GM19239 (cell line): ENCODE measurements at places on chromosomes 5 and 9.

- DNase-seq: no peak
These were observed at the start of gene PDE6A for GRCh38 chr5:149944666-149945065. Gene PDE6A (minus strand): TSS chr5:149944793. CDS start chr5:149944673, 120 bp downstream.

DNA sequence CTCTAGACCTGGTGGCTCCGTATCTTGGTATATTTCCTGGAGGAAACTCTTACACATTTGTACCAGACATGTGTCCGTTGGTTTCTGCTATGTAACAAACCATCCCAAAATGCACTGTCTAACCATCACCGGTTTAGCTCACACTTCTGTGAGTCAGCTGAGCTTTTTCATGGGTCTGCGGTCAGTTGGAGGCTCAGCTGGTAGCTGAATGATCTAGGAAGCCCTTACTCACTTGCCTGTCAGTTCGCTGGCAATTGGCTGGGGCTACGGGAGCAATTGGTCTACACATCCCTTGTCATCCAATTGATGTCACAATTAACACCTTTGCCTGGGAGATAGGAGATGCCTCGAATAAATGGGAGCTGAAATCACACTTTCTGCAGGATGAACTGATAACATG, 11.6 kb upstream of the WHRN start:
- DNase-seq: no peak

DNA sequence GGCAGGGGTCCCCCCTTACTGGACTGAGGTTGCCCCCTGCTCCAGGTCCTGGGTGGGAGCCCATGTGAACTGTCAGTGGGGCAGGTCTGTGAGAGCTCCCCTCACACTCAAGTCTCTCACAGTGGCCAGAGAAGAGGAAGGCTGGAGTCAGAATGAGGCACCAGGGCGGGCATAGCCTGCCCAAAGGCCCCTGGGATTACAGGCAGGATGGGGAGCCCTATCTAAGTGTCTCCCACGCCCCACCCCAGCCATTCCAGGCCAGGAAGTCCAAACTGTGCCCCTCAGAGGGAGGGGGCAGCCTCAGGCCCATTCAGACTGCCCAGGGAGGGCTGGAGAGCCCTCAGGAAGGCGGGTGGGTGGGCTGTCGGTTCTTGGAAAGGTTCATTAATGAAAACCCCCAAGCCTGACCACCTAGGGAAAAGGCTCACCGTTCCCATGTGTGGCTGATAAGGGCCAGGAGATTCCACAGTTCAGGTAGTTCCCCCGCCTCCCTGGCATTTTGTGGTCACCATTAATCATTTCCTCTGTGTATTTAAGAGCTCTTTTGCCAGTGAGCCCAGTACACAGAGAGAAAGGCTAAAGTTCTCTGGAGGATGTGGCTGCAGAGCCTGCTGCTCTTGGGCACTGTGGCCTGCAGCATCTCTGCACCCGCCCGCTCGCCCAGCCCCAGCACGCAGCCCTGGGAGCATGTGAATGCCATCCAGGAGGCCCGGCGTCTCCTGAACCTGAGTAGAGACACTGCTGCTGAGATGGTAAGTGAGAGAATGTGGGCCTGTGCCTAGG, at the start of gene CSF2:
TSS of gene CSF2 (plus strand) at position 559 of the 783 bp plus-strand sequence. CDS start at position 594, 35 bp downstream.
- DNase-seq: no peak

GRCh38 chr5:159784993-159785392, 131.3 kb upstream of the ADRA1B start:
- no peak for DNase-seq

- no peak for DNase-seq
These were observed 2.5 kb upstream of the YTHDC2 start for GRCh38 chr5:113510836-113511451.

DNA sequence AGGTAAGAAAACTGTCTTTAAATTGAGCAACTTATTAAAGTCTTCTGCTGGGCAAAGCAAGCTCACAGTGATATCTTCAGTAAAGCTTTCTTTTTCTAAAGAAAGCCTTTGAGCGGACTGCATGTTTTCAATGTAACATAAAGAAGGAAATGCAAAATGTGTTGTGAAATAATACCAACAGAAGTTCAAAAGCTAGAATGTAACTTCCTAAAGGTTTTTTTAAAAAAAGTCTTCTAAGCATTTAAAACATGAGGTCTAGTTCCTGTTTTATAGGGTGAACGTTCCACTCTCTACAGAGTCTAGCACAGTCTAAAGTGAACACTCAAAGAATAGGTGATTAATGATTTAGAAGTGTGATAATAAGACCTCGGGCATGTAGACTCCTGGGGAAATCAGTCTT, 62.9 kb downstream of the DENND1A start:
- DNase-seq: no peak

DNA sequence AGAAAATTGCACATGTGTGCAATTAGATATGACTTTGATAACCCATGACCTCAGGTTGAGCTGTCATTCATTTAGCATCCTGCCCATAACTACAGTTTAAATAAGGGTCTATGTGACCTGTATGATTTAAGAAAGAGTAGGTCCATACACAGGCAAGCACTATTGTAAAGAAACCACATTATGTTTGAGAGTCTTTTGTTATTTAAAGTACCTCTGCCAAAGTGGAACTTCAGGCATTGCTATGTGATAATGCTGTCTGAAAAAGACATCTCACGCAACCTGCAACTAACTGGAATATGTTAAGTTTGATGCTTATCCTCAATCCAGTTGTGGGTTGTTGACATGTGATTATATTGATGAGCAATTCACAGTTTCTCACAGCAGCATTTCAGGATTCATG, 317.0 kb downstream of the TMEM161B start:
- no peak for DNase-seq

DNA sequence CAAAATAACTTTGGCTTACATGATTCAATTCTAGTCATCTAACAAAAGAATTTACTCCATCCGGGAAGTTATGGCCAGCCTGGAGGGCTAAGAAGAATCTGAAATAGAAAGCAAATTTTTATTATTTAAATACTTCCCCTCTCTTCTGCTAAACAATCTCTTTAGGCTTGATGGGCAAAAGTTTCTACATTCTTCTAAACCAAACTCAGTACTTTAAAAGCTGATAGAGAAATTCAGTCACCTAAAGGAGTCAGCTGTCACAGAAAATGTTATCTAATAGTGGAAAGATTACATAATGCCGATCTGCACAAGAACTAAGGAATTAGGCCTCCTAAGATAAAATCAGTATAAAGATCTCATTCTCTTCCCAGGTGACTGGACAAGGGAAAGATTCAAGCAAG, 32.4 kb downstream of the GNAQ start:
- DNase-seq: no peak

DNA sequence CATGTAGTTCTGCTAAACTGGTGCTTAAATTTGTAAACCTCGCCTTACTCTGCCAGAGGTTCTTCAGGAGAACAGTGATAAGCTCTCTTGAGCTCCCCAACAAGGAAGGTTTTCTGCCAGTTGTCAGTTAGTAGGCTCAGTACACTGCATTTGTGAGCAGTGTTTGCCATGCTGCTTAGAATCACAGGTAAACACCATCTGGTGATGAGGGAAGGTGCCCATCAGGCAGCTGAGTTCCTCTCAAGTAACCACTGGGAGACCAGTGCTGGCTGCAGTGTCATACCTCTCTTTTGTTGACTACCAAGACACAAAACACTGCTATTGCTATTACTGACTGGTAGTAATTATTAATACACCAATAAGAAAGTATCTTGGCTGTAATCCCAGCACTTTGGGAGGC, 186.2 kb upstream of the OTULINL start:
- no peak for DNase-seq

DNA sequence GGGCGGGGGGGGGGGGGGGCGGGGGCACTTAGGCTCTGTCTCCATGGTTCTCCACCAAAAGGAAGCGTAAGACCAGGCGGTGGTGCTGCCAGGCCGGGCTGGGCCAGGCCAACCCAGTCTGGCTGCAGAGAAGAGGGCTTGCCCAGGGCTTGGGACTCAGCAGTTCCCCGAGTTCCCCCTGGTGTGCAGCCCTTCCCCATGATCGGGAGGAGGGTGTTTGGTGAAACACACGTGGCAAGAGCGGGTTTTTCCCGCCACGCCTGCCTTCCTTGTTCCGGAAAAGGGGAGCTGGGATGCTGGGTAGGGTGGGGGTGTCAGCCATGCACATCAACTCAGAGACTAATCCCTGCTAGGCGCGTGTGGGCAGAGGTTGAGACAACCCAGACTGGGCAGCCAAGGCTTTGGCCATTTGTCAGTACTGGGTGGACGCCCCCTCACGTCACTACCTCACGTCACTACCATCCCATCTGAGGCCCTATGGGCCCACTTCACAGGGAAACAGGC, 32.9 kb downstream of the PRRX2 start:
- DNase-seq: no peak
